ENCODE measurements at places on chromosomes 1 and 21. TPM values are rescaled to one million over a fixed set of nuclear protein-coding genes. Genes with fewer than 3 reads are reported as not detected.

DNA sequence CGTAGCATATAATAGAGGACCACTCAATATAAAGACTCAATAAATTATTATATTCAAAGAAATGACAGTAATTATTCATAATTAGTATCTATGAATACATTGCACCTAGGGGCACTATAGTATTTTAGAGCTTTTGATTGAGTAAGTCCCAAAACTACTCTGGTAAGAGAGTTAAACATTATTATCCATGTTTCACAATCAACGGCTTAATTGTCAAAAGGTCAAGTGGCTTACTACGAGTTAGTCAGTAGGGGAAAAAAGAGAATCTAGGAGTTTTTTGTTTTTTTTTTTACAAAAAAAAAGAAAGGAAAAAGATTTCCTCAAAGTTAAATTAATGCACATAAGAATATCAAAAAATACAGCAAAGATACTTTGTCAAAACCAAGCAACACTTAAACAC lies 20.4 kb upstream of the LAMC1 start:
- H3K4me3 ChIP-seq, result no peak overlapping the region
- H3K4me1 ChIP-seq, result no peaks in the 10 kb centered on the region
- no peak overlapping the region for H3K27ac ChIP-seq
- no peaks in the 10 kb centered on the region for H3K36me3 ChIP-seq
- DNase-seq, result no peak

HUNK gene
- not detected for total RNA-seq

GRCh38 chr1:173206816-173207568 lies at the start of gene TNFSF4:
TNFSF4 (minus strand) TSS chr1:173207331; CDS start chr1:173207176, 155 bp downstream.
- H3K36me3 ChIP-seq, result no peaks in the 10 kb centered on the region
- no peak within 1 kb of the TSS for H3K4me3 ChIP-seq
- H3K4me1 ChIP-seq, result peaks cover 23% of the 10 kb centered on the region
- peak within 1 kb of the TSS; percentile 40 for H3K27ac ChIP-seq

S100A7 gene
- not detected for total RNA-seq

GRCh38 chr1:67650061-67650460 lies 34.9 kb upstream of the GADD45A start:
- no peaks in the 10 kb centered on the region for H3K36me3 ChIP-seq
- no peaks in the 10 kb centered on the region for H3K4me1 ChIP-seq
- no peak for DNase-seq

GRCh38 chr1:219639876-219640577 lies 27.1 kb upstream of the ZC3H11B start:
- H3K36me3 ChIP-seq, result no peaks in the 10 kb centered on the region
- H3K4me3 ChIP-seq, result no peak overlapping the region
- no peaks in the 10 kb centered on the region for H3K4me1 ChIP-seq
- H3K27me3 ChIP-seq, result no peaks in the 10 kb centered on the region
